ENCODE measurements at places on chromosomes 16 and 17.
A peak's percentile ranks its signal among the peaks of the same experiment; 100 is the strongest.

GRCh38 chr17:2418572-2418971, 17.7 kb upstream of the MNT start:
- DNase-seq, result no peak

- DNase-seq, result no peak
Measured at GRCh38 chr16:11238272-11239202, 17.5 kb downstream of the SOCS1 start.

DNA sequence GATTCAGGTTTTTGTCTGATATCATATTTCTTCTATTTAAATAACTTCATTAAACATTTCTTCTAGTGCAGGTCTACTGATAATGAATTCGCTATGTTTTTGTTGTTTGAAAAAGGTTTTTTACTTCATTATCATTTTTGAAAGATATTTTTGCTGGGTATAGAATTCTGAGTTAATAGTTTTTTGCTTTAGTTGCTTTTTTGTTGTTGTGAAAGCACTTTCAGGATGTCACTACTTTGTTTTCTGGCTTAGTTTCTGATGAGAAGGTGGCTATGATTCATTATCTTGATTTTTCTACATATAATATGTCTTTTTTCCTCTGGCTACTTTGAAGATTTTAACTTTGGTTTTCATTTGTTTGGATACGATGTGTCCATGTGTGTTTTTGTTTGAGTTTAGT, 3.5 kb downstream of the ZFP1 start:
- DNase-seq, result no peak

DNA sequence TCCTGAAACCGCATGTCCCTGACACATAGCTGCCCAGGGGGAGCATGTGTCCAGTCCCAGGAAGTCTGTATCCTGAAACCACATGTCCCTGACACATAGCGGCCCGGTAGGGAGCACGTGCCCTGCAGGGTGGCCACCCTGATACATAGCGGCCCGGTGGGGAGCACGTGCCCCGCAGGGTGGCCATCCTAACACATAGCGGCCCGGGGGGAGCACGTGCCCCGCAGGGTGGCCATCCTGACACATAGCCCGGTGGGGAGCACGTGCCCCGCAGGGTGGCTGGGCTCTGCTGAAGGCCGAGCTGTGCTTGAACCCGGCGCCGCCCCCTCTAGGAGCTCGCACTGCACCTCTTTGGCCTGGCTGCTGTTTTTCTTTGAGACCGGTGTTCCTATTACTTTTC, 18.7 kb upstream of the RPL13 start:
- DNase-seq, result no peak

- no peak for DNase-seq
Measured at GRCh38 chr17:80987941-80988461, 3.6 kb upstream of the CHMP6 start.

GRCh38 chr17:57507828-57508227, 237.3 kb downstream of the CCDC182 start:
- no peak for DNase-seq

GRCh38 chr16:4315186-4316107, at the start of gene GLIS2:
Gene GLIS2 (plus strand): TSS chr16:4316067. CDS start chr16:4332281, 16,214 bp downstream.
- peak; percentile 73 for DNase-seq

GRCh38 chr17:32609085-32609484, 122.3 kb downstream of the CDK5R1 start:
- peak; percentile 17 for DNase-seq

DNA sequence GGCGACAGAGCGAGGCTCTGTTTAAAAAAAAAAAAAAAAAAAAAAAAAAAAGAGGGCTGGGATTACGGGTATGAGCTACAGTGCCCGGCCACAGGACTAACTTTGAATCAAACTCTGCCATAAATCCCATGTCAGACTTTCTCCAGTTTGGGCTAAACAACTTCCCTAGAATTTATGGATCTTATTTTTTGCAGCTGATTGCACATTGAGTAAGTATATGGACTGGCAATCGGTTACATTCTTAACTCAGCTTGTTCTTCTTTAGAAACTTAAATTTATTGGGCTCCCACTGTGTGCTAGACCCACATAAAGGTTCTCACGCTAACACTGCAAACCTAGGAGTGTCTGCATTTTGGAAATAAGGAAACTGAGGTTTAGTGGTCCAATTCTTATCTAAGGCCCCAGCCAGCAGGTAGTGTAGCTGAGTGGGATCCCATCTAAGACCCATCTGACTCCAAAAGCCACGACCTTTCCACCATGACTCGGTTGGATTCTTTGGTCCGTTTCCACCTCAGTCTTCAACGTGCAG, 718 bp upstream of the CBFB start:
- no peak for DNase-seq

GRCh38 chr16:78340590-78340989, 241.1 kb downstream of the WWOX start:
- DNase-seq, result no peak

DNA sequence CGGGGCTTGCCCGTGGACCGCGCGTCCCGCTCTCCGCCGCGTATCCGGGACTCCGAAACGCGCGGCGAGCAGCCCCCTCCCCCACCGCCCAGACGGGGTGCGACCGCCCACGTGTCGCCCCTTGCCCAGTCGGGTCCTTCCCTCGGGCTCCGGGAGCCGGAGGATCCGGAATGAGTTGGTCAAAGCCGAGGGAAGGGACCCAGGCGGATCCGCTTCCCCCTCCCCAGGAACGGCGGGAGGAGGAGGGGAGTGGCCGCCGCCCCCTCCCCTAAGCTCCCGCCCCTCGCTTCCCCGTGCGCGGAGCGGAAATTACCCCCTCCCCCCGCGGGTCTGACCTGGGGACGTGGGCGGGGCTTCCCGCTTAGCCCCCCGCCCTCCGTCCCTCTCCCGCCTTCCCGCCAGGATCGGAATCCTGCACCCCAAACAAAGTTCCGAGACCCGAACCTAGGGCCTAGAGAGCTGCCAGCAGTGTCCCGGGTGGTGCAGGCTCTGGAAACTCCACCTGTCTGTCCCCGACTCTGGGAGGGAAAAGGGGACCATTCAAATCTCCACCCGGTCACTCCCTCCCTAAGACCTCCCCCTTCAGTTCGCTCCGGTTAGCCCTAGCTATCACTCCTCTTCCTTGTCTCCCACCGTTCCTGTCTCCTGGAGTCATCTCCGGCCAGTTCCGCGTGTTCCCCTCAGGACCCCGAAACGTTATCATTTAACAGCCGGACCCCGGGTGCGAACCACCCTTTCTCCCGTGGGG, 1.0 kb upstream of the IGF2BP1 start:
- no peak for DNase-seq

DNA sequence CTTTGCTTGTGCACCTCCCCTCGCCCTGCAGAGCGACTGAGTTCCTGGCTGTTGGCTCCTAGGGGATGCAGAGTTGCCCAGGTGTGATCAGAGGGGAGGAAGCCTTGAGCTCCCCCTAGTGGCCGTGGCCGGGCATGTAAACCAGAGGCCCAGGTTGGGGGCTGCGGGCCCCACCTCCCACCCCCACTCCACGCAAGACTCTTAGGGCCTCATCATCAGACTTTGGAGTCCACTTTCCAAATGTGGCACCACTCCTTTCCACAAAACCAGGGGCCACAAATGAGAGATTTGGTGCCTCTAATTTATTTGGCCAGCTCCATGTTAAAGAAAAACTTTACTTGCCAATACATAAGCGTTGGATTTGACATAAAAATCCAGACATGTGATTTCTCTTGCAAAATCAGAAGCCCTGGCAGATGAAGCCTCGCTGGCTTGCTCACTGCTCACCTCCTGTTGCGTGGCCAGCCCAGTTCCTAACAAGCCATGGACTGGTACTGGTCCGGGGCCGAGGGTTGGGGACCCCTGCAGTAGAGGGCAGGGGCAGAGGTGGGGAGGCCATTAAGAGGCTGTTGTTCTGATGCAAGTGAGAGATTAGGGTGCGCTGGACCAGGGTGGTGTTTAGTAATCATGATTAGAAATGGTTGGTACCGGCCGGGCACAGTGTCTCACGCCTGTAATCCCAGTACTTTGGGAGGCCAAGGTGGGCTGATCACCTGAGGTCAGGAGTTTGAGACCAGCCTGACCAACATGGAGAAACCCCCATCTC, 28.7 kb upstream of the GAS7 start:
- peak; percentile 7 for DNase-seq

GRCh38 chr16:47311738-47312505, 148.9 kb downstream of the ITFG1 start:
- DNase-seq, result peak; percentile 45

DNA sequence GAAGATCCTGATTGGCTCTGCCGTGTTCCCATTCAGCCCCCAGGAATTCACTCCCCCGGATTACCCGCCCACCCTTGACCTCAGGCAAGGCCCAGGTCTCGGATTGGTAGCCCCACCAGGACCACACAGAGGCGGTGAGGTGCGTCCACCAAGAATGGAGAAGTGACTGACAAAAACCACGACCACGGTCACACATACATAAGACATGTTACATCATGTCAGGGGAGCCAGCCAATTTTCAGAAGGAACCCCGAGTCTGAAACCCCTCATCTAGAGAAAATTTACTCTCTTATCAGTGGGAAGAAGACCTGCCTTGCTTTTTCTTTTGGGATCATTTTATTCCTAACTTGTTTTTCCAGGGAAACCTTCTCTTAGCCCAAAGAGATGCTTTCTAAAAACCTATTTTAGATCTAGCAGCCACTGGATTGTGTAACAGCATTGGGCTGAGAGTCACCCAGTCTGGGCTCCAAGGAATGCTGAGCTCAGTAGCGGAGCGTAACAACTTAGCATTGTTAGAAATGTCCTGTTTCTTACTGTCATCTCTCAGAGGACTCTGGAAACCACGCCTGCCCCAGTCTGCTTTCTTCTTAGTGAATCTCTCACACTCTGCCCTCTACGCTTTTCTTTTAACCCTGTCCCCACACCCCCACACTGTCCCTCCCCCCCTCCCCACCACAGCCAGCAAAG, 164.1 kb downstream of the CMIP start:
- DNase-seq, result no peak

GRCh38 chr16:89045181-89045815, 48.4 kb upstream of the ACSF3 start:
- no peak for DNase-seq

- DNase-seq, result no peak
Measured at GRCh38 chr17:13273806-13274205, 256.0 kb upstream of the ELAC2 start.
